Activated CD8-positive, alpha-beta T cell treated with anti-CD3 and anti-CD28 coated beads for 36 hours (primary cell): ENCODE measurements at places on chromosomes 12 and 14. TPM values are rescaled to one million over a fixed set of nuclear protein-coding genes. Genes with fewer than 3 reads are reported as not detected.

The TECPR2 gene
- 5.0 TPM for total RNA-seq

DNA sequence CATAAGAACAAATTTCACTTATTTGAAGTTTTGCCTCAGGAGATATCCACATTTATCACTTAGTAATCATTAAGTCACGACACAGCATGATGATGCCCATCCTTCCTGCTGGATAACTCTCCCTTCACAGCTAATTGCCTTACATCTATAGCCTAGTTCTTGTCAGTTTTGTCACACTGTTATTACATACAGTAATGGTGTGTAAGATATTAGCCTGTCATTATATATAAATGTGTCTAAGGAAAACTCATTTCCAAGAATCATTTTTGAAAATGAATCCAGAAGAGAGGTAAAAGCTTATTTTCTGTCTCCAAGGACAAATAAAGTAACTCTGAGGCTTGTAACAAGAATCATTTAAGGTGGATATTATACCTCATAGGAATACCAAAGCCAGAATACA, 193.2 kb upstream of the ARID2 start:
- no peaks in the 10 kb centered on the region for H3K36me3 ChIP-seq
- no peaks in the 10 kb centered on the region for H3K4me1 ChIP-seq
- peaks cover 4% of the 10 kb centered on the region for H3K27me3 ChIP-seq

DNA sequence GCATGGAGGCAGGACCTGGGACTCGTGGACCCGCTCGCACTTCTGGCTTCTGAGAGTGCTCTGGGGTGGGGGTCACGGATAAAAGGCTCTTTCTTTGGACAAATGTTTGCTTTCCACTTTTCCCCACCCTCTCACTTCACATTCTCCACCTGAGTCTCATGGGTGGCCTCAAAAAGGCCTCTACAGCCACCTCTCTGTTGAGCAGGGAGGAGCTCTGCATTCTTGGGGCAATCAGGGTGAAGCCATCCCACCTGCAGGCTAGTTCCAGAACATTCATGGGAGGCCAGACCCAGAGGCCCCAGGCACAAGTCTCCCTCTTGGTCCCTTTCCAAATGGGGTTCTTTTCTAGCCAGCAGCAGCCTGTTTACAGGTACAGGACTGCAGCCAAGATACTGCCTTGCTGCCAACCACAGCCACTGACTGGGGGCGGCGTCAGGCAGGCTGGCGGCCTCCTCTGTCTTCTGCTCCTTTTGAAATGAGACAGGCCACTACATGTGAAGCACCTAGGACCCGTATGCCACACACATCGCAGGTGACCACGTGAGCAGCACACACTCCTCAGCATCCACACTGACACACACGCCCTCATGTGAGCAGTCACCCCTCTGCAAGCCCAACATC, 18.2 kb upstream of the CEBPE start:
- no peak overlapping the region for H3K4me3 ChIP-seq
- no peak for DNase-seq
- H3K27ac ChIP-seq: no peak overlapping the region
- no peaks in the 10 kb centered on the region for H3K36me3 ChIP-seq

DNA sequence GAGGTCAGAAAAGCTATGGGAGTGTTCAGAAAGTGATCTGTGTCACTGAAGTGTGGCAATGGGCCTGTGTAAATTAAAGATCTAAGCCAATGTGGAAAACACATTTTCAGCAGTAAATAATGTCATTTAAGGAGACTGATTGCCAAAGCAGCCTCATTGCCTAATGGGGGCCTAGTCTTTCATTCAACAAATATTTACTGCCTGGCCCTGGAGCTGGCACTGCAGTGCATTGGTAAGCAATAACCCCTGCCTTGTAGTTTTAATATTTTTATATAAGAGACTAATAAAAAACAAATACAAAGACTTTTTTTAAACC, 326.6 kb downstream of the BTG1 start:
- H3K4me1 ChIP-seq: no peaks in the 10 kb centered on the region
- H3K27me3 ChIP-seq: no peaks in the 10 kb centered on the region
- H3K36me3 ChIP-seq: no peaks in the 10 kb centered on the region
- no peak overlapping the region for H3K4me3 ChIP-seq
- no peak for DNase-seq

- no peaks in the 10 kb centered on the region for H3K36me3 ChIP-seq
- no peak overlapping the region for H3K4me3 ChIP-seq
- no peak for DNase-seq
- no peak overlapping the region for H3K27ac ChIP-seq
Observed at GRCh38 chr12:112352921-112353320, 29.3 kb downstream of the HECTD4 start.

- peaks cover 31% of the 10 kb centered on the region for H3K4me1 ChIP-seq
- DNase-seq: no peak
- peak overlapping the region; percentile 94 for H3K4me3 ChIP-seq
- H3K27me3 ChIP-seq: no peaks in the 10 kb centered on the region
Observed at GRCh38 chr12:48717252-48717695, 767 bp upstream of the CCNT1 start.

The PPP1R1A gene
- total RNA-seq: not detected

DNA sequence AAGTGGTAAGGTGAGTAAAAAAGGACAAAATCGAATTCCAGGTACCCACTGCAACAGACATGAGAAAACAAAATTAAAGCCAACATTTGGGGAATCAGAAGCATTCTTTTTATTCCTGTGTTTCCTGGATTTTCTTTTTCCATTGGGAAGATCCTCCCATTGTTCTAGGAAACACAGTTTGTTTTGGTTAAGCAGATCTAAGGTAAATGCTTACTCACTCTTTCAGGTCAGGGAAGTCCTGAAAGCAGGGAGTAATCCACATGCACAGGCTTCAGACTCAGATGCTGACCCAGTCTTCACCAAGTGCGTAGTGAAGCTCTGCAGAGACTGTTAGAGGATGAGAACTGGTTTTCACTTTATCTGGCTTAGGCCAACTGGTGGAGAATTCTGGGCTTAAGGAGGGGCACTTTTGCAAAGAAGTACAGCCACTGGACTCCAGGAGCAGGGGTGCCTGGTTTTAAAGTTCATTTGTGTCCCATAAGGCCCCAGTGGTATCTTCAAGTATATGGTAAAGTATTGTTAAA, 57.7 kb downstream of the RPAP3 start:
- DNase-seq: no peak
- no peak overlapping the region for H3K4me3 ChIP-seq
- H3K27ac ChIP-seq: no peak overlapping the region
- H3K36me3 ChIP-seq: peaks cover 15% of the 10 kb centered on the region
- H3K4me1 ChIP-seq: peaks cover 12% of the 10 kb centered on the region

GRCh38 chr14:55927028-55927427, 191.2 kb upstream of the PELI2 start:
- H3K36me3 ChIP-seq: no peaks in the 10 kb centered on the region
- H3K4me3 ChIP-seq: no peak overlapping the region
- DNase-seq: no peak
- H3K27ac ChIP-seq: no peak overlapping the region
- no peaks in the 10 kb centered on the region for H3K4me1 ChIP-seq

GRCh38 chr12:42585841-42586216, 3.7 kb downstream of the PRICKLE1 start:
- peaks cover 34% of the 10 kb centered on the region for H3K27me3 ChIP-seq
- no peak overlapping the region for H3K27ac ChIP-seq
- peaks cover 13% of the 10 kb centered on the region for H3K4me1 ChIP-seq
- DNase-seq: no peak
- no peaks in the 10 kb centered on the region for H3K36me3 ChIP-seq
- H3K4me3 ChIP-seq: no peak overlapping the region

DNA sequence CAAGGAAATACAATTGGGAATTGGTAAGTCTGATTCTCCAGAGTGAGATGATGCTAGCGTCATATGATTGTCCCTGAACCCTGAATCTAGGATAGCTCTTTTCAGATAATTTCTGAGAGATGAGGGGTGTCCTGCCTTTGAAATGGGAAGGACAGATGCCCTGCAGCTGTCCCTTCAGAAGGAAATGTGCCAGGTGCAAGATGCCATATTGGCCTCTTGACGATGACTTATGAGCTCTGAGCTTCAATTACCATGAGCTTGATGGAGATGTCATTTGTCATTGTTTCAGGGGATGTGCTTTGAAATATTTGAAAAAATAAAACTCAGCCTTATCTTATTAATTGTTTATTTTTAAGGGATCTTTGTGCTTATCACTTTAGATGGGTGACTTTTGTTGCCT, 185.1 kb downstream of the DACT1 start:
- no peaks in the 10 kb centered on the region for H3K4me1 ChIP-seq
- no peak overlapping the region for H3K27ac ChIP-seq
- H3K4me3 ChIP-seq: no peak overlapping the region
- H3K36me3 ChIP-seq: no peaks in the 10 kb centered on the region

The NOXRED1 gene
- 0.27 TPM for total RNA-seq

DNA sequence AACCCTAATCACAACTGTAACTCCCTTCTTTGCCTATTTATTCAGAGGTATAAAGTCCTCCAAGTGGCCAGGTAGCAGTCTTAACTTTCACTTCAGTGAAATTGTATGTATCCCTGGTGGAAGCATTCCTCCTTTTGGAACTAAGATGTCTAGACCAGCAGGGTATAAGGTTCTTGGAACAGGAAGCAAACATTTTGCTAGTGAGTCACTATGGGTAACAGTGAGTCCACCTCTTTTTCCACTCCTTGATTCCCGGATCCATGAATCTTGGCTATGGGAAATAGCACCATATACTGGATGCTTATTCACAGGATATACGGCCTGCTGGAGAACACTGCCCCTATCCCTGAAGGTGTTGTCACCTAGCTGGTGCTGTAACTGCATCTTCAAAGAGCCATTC, 80.2 kb downstream of the KCNA5 start:
- no peak overlapping the region for H3K4me3 ChIP-seq
- H3K4me1 ChIP-seq: no peaks in the 10 kb centered on the region
- H3K27me3 ChIP-seq: peaks cover 7% of the 10 kb centered on the region
- DNase-seq: no peak
- H3K27ac ChIP-seq: no peak overlapping the region

DNA sequence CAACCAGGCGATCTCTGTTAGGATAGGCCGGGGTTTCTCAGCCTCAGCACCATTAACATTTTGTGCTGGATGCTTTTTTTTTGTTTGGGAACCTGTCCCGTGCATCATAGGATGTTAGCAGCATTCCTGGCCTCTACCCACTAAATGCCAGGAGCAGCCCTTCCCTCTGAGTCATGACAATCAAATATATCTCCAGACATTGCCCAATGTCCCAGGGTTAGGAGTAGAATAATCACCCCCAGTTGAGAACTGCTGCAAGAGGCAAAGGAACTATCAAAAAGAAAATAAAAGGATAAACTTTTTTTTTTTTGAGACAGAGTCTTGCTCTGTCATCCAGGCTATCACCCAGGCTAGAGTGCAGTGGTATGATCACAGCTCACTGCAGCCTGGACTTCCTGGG, 76.0 kb downstream of the ACACB start:
- no peak overlapping the region for H3K4me3 ChIP-seq
- H3K27ac ChIP-seq: no peak overlapping the region
- no peak for DNase-seq
- no peaks in the 10 kb centered on the region for H3K27me3 ChIP-seq

GRCh38 chr14:97655169-97655948, 858.2 kb downstream of the VRK1 start:
- DNase-seq: no peak
- H3K36me3 ChIP-seq: no peaks in the 10 kb centered on the region
- H3K27ac ChIP-seq: no peak overlapping the region
- H3K4me1 ChIP-seq: peaks cover 12% of the 10 kb centered on the region
- H3K27me3 ChIP-seq: no peaks in the 10 kb centered on the region

GRCh38 chr14:95784137-95784536, 70.2 kb upstream of the TCL1A start:
- peak; percentile 12 for DNase-seq
- H3K4me3 ChIP-seq: no peak overlapping the region
- H3K4me1 ChIP-seq: no peaks in the 10 kb centered on the region
- peaks cover 8% of the 10 kb centered on the region for H3K27me3 ChIP-seq

GRCh38 chr12:29241821-29242591, 92.9 kb downstream of the FAR2 start:
- H3K27ac ChIP-seq: no peak overlapping the region
- peak; percentile 10 for DNase-seq
- H3K4me3 ChIP-seq: no peak overlapping the region
- H3K27me3 ChIP-seq: peaks cover 1% of the 10 kb centered on the region
- H3K36me3 ChIP-seq: no peaks in the 10 kb centered on the region

The COX8C gene
- not detected for total RNA-seq

DNA sequence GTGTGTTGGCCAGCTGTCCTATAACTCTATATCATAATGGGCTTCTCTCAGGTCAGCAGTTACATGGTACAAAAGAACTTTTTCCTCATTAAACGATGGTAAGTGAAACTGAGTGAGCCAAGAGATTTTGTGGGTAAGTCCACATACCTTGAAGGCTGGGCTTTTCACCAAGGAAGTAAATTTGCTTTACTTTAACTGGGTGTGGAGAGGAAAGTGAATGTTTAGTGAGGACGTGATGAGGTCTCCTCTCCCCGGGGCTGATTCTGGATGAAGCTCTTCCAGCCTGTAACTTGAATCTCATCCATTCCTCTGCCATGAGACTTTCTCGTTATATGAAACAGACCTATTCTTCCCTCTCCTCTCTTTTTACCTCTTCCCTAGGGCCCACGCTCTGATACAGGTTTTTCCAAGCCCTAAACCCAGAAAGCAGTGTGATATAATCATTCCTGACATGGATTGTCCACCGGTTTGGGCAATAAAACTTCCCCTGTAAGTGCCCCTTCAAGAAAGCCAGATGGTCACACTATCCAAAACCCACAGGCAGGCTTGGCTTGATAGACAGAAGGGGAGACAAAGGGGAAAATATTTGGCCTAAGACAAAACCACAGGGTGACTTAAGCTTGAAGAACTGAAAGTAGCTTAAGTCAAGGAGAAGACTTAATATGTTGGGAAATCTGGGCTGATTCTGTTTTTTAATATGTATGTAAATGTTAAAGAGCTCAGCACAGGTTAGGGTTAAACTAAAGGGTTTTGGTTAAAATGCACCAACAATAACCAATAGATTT, 50.3 kb downstream of the CIT start:
- peaks cover 4% of the 10 kb centered on the region for H3K4me1 ChIP-seq
- no peak overlapping the region for H3K4me3 ChIP-seq
- H3K36me3 ChIP-seq: peaks cover 14% of the 10 kb centered on the region
- DNase-seq: no peak
- H3K27me3 ChIP-seq: no peaks in the 10 kb centered on the region
- no peak overlapping the region for H3K27ac ChIP-seq

The MYF6 gene
- total RNA-seq: not detected

DNA sequence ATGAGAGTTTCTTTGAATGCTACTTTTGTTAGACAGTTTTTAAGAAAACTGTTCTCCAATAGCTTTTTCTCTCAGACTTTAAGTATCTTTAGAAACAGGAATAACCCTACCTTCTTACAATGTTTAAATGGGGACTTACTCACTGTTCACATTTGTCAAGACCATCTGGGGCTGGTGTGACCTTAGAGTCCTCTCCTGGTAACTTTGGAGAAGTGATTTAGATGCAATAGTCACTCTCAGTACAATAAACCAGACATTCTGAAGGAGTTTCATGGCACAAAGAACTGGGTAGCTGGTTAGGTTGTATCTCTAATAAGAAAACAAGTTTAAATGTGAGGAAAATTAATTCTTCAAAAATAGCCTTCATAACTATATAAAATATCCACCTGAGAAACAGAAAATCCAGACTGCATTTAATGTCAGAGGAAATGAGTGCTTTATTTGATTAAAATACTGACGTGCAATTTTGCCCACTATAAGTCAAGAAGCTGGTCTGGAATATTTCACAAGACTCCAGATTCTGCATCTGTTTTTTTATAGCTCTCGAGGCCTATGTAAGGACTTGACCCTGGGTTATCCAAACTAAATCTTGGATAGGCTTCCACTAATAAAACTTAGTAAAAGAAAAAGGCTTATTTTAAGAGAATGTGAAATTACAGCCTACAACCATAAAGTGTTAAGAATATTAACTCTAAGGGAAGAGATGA, 108.7 kb downstream of the PTGER2 start:
- peaks cover 16% of the 10 kb centered on the region for H3K4me1 ChIP-seq
- H3K4me3 ChIP-seq: no peak overlapping the region
- H3K27me3 ChIP-seq: no peaks in the 10 kb centered on the region
- H3K27ac ChIP-seq: no peak overlapping the region
